ENCODE measurements at places on chromosomes 11 and 22.

DNA sequence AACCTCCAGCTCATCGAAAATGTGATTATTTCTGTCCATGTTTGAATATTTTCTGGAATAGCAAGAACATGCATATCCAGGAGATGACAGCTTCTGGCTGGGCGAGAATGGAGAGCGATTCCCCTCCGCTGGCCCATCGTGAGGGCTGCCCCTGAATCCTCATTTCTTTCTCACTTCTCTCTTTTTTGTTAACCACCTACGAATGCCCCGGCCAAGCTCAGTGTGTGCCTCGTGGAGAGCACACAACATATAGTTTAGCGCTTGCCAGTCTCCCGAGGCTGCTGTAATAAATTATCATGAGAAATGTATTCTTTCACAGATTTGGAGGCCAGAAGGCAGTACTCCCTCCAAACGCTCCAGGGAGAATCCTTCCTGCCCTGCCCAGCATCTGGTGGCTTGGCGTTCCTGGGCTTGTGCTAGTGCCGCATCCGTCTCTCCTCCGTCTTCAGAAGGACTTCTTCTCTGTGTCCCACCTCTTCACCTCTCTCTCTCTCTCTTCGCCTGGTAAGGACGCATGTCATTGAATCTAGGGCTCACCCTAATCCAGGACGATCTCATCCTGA is 1306.0 kb downstream of the TBC1D22A start:
- no peak for DNase-seq

GRCh38 chr11:30860146-30860545 is 274.0 kb upstream of the MPPED2 start:
- no peak for DNase-seq

DNA sequence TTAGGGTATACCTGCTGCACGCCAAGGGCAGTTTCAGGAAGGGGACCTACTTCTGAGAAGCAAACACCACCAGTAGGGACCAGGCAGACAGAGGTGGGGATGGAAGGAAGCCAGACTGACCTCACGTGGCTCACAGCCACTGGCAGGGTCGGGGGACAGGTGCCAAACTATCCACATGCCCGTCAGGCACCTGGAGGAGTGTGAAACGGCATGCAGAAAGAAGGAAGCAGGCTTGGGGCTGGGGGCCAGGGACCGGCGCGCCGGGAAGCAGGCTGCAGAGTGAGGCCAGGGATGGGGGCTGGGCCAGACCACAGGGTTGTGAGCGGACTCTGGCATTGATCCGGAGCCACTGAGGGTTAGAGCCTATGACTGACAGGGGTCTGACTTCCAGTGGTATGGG is 47.5 kb downstream of the CDKN1C start:
- DNase-seq: no peak

DNA sequence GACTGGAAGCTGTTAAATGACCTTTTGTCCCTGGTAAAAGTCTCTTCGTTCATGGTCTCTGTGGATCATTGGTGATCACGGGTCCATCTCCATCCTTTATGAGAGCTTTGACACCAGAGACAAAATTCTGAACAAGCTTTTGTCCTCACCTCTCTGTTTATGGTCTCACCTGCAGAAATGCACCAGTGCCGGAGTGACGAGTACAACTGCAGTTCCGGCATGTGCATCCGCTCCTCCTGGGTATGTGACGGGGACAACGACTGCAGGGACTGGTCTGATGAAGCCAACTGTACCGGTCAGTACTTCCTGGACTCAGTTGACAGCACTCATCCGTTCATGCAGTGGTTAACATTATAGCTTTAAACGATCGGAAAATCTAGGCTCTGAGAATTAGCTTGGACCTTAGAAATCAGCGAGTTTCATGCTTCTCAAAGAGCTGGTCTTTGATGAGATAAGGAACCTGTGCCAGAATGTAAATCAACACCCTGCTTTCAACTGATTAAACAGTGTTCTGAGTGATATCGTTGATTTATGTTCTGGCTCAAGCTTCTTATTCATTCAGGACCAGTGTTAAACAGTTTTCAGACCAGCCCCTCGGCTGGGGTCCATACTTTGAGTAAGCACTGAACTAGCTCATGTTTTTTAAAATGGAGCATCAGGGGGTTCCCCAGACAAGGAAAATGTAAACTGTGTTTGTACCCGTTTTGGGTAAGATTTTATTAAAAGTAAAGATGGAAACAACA is 124.5 kb upstream of the SORL1-AS1 start:
- DNase-seq: no peak

- DNase-seq: no peak
These were observed 4.5 kb downstream of the ANO5 start for GRCh38 chr11:22197139-22198005.

DNA sequence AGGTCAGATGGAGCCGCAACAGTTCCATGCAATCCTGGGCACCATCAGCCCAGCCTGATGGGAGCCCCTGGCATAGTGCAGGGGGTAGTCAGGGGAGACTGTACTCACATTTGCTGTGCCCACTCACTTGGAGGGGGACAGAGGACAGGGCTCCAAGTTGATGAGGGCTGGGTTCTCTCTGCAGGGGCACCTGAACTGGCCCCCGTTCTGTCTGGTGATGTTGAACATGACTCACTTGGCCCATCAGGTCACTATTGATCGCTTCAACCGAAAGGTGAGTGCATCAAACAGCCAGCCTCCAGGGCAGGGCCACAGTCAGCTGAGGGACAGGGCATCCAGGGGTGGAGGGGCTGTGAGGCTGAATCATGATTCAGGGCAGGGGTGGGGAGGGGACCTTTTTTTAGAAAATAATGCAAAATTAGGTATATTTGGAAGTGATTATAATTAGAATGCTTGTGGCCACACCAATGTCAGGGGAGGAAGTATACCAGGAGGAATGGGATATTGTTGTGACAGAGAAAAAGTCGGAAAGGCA is 66.4 kb downstream of the OTOG start:
- DNase-seq: no peak

GRCh38 chr11:18277565-18278271 is 11.7 kb downstream of the SAA1 start:
- no peak for DNase-seq

- no peak for DNase-seq
These were observed 32.1 kb downstream of the RAB30 start for GRCh38 chr11:83039566-83039965.

GRCh38 chr11:88666364-88666763 is 328.8 kb upstream of the CTSC start:
- no peak for DNase-seq

GRCh38 chr22:32175115-32175514 is 16.0 kb upstream of the C22orf42 start:
- DNase-seq: no peak

DNA sequence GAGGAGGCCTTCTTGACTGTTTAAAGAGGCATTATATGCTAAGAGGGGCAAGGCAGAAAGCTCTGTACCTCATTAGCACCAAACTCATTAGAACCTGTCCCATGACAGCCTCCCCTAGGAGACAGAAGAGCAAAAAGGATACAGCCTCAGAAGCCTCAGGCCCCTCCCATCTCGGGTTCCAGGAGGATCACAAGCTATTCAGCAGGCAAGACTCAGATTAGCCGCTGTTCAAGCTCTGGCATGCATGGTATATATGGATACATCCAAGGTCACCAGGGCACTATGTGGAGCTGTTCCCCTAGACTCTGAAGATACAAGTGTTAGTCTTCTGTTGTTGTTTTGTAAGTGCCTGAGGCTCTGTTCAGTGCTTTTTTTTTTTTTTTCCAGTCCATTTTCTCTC is 32.1 kb downstream of the ATXN10 start:
- DNase-seq: no peak

DNA sequence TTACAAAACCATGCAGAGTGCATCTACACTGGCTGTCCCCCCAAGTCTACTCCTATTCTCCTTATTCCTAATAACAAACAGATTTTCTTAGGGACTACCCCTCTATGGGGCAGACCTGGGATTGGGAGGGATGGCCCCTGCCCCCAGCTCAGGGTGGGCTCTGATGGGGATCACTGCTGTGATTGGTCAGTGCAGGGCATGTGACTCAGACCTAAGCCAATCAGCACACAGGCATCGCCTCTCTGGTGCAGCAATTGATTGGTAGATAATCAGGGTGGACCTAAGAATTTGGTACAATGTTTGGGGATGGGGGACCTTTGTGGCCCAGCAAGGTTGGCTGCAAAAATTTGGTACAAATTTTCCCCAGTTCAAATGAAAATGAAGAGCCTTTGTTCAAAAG is 57.2 kb upstream of the SHANK2 start:
- DNase-seq: no peak

DNA sequence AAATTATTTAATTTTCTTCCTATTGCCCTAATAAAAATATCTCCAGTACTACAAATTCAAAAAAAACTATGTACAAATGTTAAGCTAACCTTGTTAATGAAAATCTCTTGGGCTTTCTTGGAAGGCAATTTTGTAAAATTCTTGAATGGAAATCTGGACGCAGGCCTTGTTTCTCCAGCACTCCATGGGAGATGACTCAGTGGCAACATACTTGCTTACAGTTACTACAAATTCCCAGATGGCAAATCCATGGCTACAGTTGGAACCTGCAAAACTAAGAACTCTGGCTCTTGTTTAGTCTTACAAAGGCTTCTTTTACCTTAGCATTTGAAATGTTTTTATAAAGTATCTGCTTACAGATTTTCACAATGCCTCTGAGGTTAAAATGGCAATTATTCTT is 725.2 kb downstream of the DLG2 start:
- DNase-seq: no peak

- no peak for DNase-seq
These were observed 4.6 kb downstream of the LRRC32 start for GRCh38 chr11:76665921-76666351.

DNA sequence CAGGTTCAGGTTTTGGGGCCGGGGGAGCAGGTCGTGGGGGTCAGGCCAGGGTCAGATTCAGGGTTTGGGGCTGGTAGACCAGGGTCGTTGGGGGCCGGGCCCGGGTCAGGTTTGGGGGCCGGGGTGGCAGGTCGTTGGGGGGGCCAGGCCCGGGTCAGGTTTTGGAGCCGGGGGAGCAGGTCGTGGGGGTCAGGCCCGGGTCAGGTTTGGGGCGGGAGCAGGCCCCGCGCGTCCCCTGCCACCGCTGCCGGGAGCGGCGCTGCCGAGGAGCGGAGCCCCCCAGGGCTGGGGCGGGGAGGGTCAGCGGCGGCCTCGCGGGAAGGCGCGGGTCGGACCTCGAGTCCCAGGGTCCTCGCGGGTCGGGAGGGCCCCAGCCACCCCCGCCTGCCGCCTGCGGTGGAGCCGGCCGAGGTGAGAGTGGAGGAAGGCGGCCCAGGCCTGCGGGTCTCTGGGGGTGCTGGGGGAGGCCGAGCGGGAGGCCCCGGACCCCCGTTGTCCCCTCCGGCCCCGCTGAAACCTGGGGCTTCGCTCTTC is 535 bp downstream of the TRABD start:
- DNase-seq: no peak

GRCh38 chr11:72768581-72768980 is 16.4 kb upstream of the ARAP1 start:
- DNase-seq: no peak

DNA sequence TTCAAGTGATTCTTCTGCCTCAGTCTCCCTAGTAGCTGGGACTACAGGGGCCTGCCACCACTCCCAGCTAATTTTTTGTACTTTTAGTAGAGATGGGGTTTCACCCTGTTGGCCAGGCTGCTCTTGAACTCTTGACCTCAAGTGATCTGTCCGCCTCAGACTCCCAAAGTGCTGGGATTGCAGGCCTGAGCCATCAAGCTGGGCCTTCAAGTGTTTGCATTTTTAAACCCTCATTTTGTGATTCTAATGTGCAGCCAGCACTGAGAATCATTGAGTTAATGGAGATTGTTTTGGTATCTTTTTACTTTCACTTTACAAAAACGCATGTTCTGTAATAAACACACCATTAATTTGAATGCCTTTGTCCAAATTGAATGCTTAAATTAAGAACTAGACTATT is 3.4 kb downstream of the TYR start:
- no peak for DNase-seq

- no peak for DNase-seq
These were observed 64.7 kb upstream of the CREB3L1 start for GRCh38 chr11:46212720-46213119.

DNA sequence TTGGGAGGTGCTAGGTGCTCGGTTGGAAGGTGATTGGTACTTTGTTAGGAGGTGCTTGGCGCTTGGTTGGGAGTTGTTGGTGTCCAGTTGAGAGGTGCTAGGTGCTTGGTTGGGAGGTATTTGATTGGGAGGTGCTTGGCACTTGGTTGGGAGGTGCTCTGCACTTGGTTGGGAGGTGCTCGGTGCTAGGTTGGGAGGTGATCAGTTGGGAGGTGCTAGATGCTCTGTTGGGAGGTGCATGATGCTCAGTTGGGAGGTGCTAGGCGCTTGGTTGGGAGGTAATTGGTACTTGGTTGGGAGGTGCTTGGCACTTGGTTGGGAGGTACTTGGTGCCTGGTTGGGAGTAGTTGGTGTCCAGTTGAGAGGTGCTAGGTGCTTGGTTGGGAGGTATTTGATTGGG is 40.2 kb downstream of the LRP5 start:
- DNase-seq: no peak

DNA sequence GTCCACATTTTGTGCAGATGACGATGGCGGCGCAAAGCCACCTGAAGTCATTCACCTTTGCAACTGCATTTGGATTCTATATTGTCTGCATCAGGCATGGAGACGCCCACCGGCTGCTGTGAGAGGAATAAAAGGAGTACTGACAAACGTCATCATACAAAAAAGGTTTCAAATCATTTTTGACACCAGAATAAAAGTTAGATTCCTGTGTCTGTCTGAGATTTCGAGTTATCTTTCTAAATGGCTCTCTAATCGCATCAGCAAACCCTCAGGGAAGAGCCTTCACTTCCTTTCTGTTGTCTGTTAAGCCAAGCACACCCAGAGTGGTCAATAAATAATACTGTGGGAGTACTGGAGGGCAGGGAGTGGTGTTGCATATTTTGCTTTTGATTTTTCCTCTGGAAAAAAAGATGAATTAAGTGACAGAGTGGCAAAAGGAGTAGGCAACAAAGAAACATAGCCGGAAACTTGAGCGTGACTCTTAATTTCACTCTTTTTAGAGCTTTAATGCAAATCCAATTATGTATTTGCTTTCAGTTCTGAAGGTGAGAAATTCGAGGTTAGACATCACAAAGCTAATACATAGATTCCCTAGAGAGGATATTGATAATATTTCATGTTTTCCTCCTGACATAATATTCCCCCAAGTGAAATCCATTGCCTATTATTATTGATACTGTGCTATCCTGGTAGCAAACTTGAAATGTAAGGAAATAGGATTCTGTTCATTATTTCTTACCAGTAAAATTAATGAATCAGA is 150.8 kb upstream of the MTMR2 start:
- DNase-seq: no peak

DNA sequence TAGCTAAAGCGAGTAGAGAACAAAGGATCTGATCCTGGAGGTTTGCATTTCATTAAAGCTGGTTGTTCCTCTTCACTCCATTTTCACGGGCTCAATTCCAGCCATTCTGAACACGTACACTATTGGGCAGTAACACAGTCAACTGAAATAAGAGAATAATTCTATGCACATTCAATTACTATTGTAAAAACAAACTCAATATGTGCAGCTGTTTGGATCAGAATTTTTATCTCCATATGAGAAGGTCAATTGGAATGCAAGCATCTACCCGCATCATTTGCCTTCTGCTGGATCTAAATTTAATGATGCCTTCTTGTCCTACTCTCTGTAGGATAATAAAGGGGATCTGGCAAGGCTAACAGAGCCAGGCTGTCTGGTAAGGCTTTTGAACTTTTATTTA is 562.8 kb upstream of the CCDC179 start:
- DNase-seq: no peak

GRCh38 chr11:133832991-133833897 is 12.1 kb downstream of the SPATA19 start:
- DNase-seq: no peak

- DNase-seq: no peak
These were observed 944.6 kb downstream of the OPCML start for GRCh38 chr11:132587716-132588115.
